ENCODE measurements at places on chromosomes 5 and 9.

GRCh38 chr9:2015581-2016407 lies 647 bp downstream of the SMARCA2 start:
- peak; percentile 59 for DNase-seq

DNA sequence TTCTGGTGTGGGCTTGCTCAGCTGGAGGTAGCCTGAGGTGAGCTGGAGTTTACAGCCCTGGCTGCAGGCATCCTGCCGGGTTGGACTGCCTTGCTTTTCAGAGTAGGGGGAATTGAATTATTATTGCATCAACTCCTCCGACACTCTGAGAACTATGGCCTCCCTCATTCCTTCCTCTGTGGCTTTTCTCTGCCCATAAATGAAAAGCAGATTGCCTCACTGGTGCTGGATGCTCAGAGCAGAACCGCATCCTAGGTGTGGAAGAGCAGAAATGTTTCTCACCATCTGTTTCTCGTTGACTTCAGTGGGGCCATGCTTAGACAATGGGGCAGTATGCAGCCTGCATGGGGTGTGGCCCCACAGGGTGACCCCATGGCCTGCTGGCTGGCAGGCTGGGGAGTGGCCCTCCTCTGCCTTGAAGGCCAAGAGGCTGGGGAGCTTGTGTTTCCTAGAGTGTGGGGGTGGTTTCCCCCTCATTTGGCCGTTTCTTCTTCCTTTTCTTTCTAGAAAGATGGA lies 27.3 kb upstream of the TGFBI start:
- no peak for DNase-seq

DNA sequence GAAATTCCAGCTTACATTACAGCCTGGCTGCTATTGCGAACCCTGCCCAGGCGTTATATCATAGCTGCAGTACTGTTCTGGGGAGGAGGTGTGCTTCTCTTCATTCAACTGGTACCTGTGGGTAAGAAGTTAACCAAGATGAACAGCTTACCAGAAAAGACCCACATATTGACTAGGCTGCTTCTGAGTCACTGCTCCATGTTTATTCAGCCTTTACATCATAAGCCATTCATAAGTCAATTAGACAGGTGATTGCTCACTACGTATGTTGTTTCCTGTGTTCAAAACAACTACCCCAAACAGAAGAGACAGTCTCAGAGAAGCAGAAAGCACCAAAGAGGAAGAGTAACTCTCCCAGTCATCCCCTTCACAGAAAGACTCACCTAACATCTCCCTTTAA lies 34.7 kb upstream of the SLC22A5 start:
- DNase-seq = no peak

DNA sequence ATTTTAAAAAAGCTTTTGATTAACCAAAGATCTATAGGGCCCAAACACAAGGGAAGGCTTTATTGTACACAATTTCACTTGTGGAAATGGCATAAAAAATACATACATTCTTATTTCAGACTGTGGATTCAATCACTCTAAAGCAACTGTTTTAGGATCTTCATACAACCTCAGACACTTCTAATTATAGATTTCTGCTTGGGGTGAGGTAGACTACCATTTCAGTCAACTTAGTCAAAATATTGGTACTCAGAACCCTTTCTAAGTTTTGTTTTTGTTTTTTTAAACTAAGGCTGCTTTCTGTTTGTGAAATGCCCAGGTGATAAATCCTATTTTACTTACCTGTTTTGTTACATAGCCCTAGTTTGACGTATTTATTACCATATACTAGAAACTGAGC lies 284.5 kb upstream of the RASA1 start:
- no peak for DNase-seq

GRCh38 chr9:131856105-131856504 lies 116.2 kb upstream of the RAPGEF1 start:
- no peak for DNase-seq
